ENCODE measurements at places on chromosomes 16 and 17.

- peak; percentile 41 for DNase-seq
Observed at GRCh38 chr17:47810200-47810821, 11.3 kb downstream of the OSBPL7 start.

GRCh38 chr17:51676691-51677487 is 416.5 kb downstream of the UTP18 start:
- no peak for DNase-seq

DNA sequence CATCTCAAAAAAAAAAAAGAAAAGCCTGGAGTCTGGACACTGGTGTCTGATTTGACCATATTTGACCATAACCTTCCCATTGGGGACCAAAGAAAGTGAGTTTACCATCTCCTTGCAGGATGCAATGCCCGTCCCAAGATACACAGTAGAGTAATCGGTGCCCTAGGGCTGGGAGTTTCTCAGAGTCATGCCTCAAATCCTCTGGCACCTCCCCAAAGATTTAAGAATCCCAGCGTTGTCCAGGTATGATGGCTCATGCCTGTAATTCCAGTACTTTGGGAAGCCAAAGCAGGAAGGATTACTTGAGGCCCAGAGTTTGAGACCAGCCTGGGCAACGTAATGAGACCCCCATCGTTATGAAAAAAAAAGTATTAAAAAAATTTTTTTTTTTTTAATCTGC is 5.0 kb downstream of the PITPNM3 start:
- no peak for DNase-seq

GRCh38 chr16:66950971-66951790 is 9.9 kb upstream of the CES3 start:
- DNase-seq: no peak

GRCh38 chr16:78425891-78426510 is 326.5 kb downstream of the WWOX start:
- no peak for DNase-seq

GRCh38 chr17:185445-186138 is 4.1 kb upstream of the DOC2B start:
- DNase-seq: no peak

GRCh38 chr16:73997340-73997711 is 299.3 kb upstream of the PSMD7 start:
- no peak for DNase-seq

- no peak for DNase-seq
Observed at GRCh38 chr17:7292194-7292593, 2.2 kb downstream of the YBX2 start.

- peak; percentile 64 for DNase-seq
Observed at GRCh38 chr16:12067714-12068401, 91.3 kb downstream of the SNX29 start.

GRCh38 chr17:51015145-51015558 is 105.5 kb downstream of the SPAG9 start:
- DNase-seq: no peak

DNA sequence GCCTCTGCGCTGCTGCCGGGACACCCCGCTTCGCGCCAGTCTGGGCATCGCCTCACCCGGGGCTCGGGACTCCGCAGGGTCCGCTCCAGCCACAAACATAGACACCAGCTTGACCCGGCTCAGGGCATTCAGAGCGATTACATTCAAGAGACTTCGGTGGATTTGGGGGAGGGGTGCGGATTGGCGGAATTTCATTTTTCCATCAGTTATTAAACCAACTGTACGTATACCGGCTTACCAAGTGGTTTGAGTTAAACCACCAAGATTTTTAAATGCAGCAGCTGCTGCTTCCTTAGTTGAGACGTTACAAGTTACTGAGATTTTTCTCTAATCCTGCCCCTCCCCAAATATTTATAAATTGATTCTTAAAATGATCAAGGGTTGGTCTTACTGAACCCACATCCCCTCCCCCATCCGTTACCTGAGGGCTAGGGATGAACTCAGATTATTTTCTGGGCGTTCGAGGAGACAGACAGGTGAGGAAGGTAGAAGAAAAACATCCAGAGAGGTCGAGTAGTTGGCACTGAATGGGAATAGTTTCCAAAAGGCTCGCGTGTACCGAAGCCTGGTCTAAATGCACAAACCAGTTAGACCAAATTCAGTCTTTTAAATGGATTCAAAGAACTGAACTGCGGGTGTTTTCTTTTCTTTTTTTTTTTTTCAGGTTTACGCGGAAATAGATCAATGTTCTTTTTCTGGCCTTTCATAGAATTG is 1.5 kb downstream of the CRHR1 start:
- DNase-seq: no peak

GRCh38 chr17:55168958-55169687 is 95.6 kb upstream of the HLF start:
- no peak for DNase-seq

- DNase-seq: no peak
Observed at GRCh38 chr16:87697256-87697655, 68.5 kb downstream of the KLHDC4 start.

GRCh38 chr16:13529193-13529982 is 390.6 kb upstream of the ERCC4 start:
- DNase-seq: no peak

DNA sequence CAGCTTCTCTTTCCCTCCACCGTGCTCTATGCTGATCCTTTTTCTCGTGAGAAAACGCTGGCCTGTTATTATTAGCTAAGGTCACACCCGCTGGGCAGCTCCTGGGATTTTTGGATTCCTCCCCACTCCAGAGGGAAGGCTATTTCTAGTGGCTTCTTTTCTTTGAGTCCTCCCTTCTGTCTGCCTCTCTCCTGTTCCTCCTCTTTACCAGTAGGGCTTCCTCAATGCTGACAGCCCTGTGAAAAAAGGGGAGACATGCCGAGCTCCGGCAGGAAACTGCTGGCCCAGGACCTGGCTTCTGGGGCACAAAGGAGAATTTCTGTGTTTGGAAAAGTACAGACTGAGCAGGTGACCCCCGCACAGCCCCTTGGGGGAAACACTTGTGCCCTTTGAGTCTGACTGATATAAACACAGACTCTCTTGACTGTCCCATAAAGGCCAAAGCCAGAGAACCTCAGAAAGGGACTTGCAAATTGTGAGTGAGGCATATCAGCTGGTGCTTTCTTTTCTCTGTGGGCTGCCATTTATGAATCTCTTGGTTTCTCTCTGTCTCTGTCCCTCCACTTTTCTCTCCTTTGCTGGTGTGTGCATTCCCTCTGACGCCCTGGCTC is 14.0 kb upstream of the RNF135 start:
- DNase-seq: no peak

DNA sequence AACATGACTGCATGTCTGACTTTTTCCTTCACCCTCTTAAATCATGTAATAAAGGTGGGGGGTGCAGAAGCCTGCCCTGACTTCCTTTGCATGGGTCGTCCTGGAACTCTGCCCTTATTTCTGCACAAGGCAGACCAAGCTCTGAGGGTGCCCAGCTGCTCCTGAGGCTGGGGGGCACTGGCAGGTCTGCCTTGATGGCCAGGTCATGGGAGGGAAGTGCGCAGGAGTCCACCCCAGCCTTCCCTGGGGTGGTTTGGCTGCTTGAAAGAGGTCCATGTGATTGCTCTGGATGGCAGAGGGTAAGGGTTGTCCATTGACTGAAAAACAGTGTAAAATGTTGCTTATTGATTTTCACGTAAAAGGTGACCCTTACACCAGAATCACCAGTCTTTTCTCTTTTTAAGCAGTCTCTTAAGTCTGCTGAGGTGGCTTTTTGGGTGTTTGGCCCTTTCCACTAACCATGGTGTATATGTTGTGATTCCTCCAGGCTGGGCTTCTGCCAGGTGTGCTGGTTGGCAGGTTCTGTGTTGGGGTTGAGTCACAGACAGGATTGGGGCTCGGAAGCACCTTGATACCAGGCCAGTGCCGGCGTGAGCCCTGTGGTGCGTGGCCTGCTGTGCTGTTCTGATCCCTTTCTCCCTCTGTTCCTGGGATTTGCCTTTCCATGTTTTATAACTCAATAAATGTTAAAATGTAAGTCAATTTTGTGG is 19.4 kb downstream of the DHX38 start:
- DNase-seq: no peak

DNA sequence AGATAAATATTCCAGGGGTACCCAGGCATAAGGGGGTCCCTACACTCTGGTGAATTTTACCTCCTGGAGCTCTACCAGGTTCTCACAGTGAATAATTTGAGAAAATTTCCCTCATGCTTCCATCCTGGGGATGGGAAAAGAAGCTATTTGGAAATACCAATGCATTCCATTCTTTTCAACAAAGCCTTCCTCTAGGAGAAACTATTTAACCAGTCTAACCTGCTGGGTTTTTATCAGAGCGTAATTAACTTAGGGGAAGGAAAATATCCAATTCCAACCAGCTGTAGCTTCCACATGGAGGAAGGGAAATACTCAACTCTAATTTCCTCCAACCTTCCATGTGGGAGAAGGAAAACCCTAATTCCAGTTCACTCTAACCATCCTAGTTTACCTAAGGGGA is 17.0 kb downstream of the MFSD6L start:
- no peak for DNase-seq

GRCh38 chr17:13996276-13996675 is 73.0 kb upstream of the COX10 start:
- DNase-seq: no peak

- no peak for DNase-seq
Observed at GRCh38 chr17:81323411-81323868, 28.3 kb upstream of the SLC38A10 start.

- no peak for DNase-seq
Observed at GRCh38 chr17:30503558-30503957, 26.4 kb downstream of the GOSR1 start.

GRCh38 chr17:34764716-34765115 is 185.3 kb downstream of the TMEM132E start:
- no peak for DNase-seq

DNA sequence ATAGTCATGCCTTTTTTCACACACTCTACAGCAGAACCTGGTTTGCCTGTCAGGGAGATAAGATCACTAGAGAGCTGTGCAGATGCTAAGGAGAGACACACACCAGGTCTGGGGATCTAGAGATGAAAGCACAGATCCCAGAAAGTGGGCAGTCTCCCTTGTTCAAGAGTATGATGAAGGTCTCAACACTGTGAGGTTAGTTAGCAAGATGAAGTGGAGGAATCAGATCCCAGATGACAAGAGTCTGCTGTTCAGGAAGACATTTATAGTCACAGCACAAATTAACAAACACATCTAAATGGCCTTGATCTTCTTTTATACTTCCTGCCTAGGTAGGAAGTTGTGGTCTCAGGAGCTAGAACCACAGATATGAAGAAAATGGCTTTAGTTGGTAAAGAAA is 23.4 kb upstream of the SKAP1 start:
- no peak for DNase-seq

- no peak for DNase-seq
Observed at GRCh38 chr17:1625581-1625980, 3.1 kb downstream of the SLC43A2 start.

GRCh38 chr17:43540821-43541674 is 5.1 kb downstream of the ETV4 start:
- DNase-seq: no peak

DNA sequence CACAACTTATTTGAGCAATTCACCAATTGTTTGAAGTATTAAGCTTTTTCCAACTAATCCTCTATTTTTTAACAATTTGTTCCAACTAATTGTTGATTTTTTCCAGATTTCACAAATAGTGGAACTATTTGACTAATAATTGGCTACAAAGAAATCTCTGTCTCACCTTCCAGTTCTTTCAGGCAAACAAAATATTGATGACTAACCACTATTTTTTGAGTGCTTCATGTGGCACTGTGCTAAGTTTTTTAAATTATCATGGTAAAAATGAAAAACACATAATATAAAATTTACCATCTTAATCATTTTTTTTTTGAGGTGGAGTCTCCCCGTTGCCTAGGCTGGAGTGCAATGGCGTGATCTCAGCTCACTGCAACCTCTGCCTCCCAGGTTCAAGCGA is 24.6 kb upstream of the GRIN2A start:
- DNase-seq: no peak

DNA sequence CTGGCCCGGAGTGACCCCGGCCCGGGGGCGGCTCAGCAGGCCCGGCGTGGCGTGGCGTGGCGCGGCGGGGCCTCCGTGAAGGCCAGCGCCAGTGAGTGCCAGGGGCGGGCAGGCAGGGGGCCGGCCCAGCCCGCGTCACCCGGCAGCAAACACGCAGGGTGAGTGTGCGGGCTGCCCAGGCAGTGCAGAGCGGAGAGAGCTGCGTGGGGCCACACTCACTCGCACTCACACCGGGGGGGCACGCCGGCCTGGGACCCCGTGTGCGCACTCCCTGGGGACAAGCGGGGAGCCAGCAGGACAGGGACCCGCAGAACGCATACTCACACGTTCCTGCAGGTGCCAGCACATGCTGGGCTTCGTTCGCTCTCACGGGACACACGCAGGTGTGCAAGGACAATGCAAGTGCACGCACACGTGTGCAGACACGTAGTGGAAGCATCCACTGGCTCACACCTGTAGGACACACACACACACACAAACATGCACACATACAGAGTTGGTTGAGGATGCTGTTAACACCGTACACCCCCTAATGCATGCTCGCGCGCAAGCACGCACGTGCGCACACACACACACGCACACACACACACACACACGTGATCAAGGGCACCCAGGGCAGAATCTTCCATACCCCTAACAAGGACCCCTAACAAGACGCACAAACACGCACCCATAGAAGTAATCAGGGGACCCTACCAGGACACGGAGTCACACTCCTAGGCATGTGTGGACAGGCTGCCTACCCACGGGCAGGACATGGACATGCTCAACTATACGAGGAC is 7.7 kb downstream of the USP6 start:
- DNase-seq: no peak

DNA sequence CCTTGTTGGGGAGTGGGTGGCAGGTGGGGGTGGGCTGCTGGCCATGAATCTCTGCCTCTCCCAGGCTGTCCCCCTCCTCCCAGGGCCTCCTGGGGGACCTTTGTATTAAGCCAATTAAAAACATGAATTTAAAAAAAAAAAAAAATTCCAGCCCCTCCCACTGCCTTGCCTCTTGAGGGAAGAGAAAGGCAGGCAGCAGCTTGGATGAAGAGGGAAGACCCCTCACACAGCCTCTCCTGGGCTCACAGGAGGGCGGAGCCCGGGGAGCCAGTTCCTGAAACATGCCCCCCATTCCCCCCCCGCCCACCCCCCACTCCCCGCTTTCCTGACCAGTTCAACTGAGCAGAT is 1.8 kb upstream of the TCAP start:
- DNase-seq: no peak

DNA sequence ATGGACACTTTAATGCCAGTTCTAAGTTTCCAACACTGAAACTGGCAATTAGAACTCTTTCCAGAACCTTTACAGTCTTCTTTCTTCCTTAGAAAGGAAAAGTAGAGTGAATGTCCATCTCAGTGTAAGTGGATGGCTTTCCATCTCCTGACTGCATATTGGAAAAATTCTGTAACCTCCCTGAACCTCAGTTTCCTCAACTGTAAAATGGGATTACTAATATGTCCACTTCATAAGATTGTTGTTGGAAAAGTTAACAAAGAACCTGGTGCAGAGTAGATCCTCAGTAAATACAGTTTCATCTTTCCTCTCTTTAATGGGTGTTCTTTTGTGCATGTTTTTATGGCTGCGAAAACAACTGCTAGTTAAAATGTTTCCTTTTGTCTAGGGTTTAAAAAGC is 2.6 kb downstream of the TMEM98 start:
- no peak for DNase-seq
